Glutamatergic neuron (in vitro differentiated cells): ENCODE measurements at places on chromosomes 16 and 17. TPM values are rescaled to one million over a fixed set of nuclear protein-coding genes. Genes with fewer than 3 reads are reported as not detected.

TEKT1 gene
- not detected for total RNA-seq

NCOR1 gene
- total RNA-seq: 152 TPM

ENPP7 gene
- total RNA-seq: not detected

TRPV3 gene
- 0.74 TPM for total RNA-seq

TRIM25 gene
- total RNA-seq: 1.9 TPM
